CD8-positive, alpha-beta memory T cell (primary cell): ENCODE measurements at places on chromosomes 1 and 21.

- no peak for DNase-seq
These were observed 40.7 kb downstream of the AGO3 start for GRCh38 chr1:35971601-35972000.

GRCh38 chr21:35119501-35120047 lies 70.5 kb upstream of the RUNX1 start:
- no peak for DNase-seq

GRCh38 chr1:181104790-181105133 lies 16.3 kb downstream of the IER5 start:
- no peak for DNase-seq

DNA sequence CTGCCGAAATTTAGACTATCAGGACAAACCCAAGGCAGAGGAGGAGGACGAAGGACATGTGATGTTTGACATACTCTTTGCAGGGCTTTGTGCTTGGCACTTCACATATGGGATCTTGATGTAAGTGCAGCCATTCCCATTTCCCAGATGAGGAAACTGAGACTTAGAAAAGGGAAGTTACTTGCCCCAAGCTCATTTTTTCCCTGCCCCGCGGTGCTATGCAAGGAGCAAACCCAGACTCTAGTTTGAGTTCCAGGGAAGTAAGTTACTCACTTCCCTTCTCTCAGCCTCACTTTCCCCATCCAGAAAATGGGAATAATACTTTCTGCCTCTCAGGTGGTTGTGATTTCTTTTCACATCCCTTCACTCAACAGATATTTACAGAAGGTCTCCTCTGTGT lies 4.5 kb upstream of the FOXO6 start:
- DNase-seq, result no peak

GRCh38 chr21:36156339-36156814 lies 247 bp upstream of the DOP1B start:
- DNase-seq, result peak; percentile 100

DNA sequence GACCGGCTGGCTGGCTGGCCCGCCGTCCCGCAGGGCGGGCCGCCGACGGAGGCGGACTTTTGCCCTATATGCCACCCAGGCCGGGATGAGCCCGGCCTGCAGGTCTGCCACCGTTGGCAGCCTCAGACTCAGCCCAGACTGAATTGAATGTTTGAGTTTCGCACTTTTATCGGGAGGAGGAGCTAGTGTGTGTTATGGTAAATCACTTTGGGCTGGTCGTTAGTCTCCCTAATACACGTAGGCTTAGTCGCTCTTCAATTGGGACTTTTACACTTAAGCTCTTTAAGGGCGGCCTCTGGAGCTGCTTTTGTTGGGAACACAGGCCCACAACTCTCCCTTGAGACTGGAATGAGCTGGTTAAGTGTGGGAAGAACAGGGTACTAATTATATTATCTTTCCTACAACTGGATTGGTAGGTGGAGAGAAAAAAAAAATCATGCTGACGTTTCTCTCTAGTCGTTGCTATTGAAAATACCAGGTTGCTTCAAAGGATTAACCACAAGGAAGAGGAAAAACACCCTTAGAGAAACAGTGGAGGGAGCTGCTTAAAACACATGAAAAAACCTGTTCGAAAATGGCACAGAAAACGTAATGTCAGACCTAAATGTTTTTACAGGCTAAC lies 1.4 kb upstream of the IRF2BP2 start:
- DNase-seq, result peak; percentile 88

- DNase-seq, result no peak
These were observed 14.5 kb downstream of the CR1 start for GRCh38 chr1:207510444-207510843.

DNA sequence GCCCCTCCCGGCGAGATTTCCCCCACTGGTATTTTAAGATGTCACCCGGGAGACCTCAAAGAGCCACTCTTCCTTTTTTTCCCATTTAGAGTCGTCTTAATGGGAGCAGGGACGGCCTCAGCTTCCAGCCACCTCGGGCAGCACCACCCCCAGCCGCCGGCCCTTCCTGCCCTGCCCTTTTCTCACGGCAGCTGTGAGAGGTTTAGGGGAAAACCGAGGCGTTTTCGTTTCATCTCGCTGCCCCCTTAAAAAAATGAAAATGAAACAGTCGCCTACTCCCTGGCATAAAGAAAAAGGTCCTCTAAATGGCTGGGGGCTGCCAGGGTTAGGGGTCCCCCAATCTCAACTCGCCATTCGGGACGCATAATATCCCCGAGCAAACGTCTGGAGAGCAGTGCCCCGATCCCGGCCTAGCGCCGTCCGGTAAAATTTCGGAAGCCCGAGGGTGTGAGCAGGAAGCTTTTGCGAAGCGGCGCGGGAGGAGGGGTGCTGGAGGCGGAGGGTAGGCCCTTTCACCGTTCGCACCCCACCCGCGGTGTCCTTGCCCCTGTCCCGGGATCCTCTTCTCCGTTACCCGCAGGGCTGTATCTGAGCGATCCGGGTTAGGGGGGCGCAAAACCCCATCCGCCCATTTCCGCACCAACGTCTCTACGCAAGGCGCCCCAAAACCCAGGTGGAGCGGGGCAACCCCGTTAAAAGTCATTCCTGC lies 1.2 kb downstream of the RUNX3 start:
- DNase-seq, result peak; percentile 81

GRCh38 chr1:87915771-87916170 lies 587.1 kb downstream of the LMO4 start:
- DNase-seq, result no peak

GRCh38 chr21:42237577-42237976 lies 18.6 kb downstream of the ABCG1 start:
- peak; percentile 16 for DNase-seq

GRCh38 chr1:175646439-175647209 lies 96.8 kb downstream of the TNR start:
- DNase-seq, result no peak

DNA sequence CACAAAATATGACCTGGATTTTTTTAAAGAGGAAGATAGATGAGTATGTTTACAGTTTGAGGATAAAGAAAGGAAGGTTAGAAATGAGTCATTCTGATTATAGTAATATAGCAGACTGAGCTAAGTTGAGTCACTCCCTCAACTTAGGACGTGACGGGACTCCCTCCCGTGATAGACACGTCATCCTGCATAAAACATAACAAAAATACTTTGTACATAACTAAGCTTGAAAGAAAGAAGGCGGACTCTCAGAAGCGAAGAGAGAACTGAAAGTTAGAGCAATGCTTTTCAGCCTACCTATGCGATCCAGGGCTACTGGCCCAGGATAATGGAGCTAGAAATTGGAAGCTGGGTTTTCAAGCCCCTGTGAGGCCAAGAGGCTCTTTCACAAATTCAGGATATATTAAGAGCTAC lies 53.0 kb upstream of the DESI2 start:
- no peak for DNase-seq

- no peak for DNase-seq
These were observed 117.3 kb downstream of the KAZN start for GRCh38 chr1:14715802-14716201.

DNA sequence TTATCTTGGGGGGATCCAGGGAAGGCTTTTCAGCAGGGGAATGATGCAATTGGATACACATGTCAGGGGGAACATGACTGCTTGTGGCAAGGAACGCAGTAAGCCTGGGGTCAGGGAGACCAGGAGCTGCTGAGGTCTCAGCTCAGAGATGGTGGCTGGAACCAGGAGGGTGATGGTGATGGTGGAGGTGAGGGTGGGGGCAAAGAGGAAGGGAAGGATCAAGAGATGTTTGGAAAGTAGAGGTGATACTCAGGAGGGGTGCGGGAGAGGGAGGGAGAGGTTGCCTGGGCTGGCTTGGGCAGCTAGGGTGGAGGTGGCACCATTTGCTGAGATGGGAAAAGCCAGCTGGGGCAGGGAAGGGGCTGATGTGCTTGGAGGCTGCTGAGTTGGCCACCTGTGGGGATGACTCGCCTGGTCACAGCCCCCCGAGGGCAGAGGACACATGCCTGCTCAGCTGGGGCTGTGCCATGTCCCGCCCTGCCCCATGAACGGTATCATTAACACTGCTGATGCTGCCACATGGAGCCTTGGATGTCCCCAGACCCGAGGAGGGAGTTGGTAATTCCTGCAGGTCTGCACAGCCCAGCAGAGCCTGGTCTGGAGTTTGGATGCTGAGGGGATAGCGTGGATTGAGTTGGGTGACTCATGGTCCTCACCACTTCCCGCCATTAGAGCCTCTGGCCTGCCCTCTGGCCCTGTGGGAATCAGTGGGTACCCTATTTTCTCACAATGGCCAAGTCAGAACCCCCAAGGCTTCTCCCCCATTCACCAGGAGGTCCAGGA lies 6.3 kb upstream of the PADI1 start:
- DNase-seq, result no peak

- no peak for DNase-seq
These were observed 51.5 kb upstream of the VAV3 start for GRCh38 chr1:108016451-108016920.

GRCh38 chr1:202158810-202159533 lies 1.4 kb downstream of the PTPN7 start:
- peak; percentile 8 for DNase-seq

- peak; percentile 65 for DNase-seq
These were observed 42.5 kb upstream of the TMEM125 start for GRCh38 chr1:43227143-43227764.

GRCh38 chr1:86149591-86149990 lies 7.0 kb downstream of the COL24A1 start:
- no peak for DNase-seq

DNA sequence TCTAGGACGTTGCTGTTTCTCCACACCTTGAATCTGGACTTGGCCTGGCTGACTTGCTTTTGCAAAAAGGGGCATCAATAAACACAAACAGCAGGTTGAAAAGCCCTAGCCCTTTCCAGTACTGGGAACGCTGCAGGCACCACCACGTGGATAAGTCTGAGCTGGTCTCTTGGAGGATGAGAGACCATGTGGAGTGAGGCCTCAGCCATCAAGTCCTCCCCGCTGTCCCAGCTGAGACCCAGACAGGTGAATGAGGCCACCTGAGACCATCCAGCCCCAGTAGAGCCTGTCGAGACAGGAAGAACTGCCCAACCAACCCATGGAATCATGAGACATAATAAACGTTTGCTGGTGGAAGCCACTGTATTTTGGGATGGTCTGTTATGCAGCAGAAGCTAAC lies 688.7 kb downstream of the PTPRU start:
- DNase-seq, result no peak

DNA sequence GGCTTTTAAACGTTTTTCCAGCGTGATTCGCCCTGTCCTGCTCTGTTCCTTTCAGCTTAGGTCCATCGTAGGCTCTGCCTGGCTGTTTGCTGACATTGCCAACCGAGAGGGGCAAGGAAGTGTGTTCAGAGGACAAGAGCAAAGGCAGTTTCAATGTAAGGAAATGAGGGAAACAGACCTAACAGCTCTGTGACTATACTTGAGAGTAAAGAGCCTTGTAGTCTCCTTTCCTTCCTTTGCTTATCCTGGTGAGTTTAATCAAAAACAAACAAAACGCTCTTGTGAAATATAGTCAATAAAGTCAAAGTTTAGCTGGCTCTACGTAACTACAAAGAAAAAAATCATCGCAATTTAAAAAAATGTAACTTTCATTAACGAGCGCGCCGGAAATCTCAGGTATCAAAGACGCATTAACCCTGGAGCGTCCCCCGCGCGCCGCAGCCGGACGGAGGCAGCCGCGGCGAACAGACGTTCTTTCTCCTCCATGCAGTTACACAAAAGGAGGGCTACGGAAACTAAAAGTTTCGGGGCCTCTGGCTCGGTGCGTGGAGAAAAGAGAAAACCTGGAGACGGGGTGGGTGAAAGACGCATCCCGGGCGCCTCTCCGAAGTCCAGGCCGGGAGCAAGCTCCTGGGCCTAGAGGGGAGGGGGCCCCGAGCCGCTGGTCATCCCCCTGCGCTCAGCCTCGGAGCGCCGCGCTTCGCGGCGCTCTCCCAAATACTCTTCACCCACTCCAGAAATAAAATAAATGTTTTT lies 617 bp upstream of the ADGRL2 start:
- DNase-seq, result no peak

DNA sequence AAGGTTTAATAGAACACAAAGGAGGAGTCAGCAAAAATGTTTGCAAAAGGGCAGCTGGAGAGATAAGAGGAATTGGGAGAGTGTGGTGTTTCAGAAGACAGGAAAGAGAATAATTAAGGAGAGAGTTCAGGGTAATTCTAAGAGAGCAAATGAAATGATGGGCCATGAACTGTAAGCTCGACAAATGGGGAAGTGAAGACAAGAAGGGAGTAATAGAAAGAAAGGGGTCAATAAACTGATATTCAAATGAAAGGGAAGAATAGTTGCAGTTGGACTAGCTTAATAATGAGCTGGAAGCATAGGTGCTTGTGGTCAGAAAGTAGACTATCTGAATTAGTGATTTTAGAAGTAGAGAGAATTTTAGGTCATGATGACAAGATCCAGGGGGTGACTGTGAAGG lies 15.6 kb upstream of the RNF220 start:
- no peak for DNase-seq

GRCh38 chr1:96487394-96487793 lies 234.2 kb upstream of the PTBP2 start:
- no peak for DNase-seq

GRCh38 chr1:50774759-50775351 lies 185.2 kb downstream of the FAF1 start:
- DNase-seq, result no peak

DNA sequence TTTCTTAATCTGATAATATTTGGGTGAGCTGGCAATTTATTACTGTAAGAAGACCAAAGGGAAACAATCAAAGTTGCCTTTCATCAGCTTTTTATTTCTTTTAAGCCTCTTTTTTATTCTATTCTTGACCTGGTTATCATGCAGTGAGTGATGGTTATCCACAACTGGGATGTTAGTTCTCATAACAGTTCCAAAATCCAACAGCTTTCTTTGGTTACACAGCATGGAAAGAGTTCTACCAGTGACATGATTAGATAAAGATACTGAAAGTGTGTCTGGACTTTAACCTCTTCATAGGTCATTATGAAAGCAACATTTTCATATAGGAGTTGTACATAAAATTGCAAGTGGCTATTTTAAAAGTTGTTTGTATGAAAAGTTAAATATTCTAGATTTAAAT lies 163.0 kb downstream of the SYT2 start:
- no peak for DNase-seq

DNA sequence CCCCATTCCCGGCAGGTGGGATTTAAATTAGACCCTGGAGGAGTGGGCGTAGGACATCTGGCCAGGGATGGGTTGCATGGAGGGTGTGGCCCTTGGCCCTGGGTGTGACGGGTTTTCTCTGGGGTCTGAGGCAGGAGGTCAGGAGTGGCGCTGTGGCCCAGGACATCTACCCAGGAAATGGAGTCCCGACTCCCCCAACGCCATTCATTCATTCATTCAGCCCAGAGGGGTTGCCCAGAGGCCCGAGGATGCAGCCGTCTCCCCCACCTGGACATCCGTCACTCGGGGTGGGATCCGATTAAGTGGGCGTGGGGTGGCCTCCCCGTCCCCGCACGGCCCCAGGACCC lies 663 bp downstream of the ATP13A2 start:
- no peak for DNase-seq

DNA sequence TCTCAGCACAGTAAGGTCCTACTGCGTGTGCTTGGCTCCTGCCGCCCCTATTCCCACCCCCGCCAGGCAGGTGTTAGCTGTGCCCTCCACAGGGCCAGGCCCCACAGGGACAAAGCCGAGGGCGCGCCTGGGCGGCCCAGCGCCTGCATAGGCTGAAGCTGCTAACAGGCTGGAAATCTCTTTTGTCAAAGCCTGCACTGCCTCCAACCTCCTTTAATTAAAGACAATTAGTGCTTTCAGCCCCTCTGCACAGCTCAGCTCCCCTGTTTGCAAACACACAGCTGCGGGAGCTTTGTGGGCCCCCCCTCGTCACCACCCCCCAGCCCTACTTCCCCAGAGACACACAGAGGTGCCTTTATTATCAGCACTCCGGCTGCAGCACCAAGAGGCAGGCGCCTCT lies 95.9 kb downstream of the EPHB2 start:
- no peak for DNase-seq

- DNase-seq, result no peak
These were observed 27.1 kb downstream of the KCNK1 start for GRCh38 chr1:233641029-233641428.
